CD4-positive, alpha-beta T cell treated with Interleukin-21 for 1 hour (primary cell): ENCODE measurements at places on chromosomes 2 and 18.

- no peak for DNase-seq
Measured at GRCh38 chr2:147600223-147600622, 244.6 kb upstream of the ACVR2A start.

DNA sequence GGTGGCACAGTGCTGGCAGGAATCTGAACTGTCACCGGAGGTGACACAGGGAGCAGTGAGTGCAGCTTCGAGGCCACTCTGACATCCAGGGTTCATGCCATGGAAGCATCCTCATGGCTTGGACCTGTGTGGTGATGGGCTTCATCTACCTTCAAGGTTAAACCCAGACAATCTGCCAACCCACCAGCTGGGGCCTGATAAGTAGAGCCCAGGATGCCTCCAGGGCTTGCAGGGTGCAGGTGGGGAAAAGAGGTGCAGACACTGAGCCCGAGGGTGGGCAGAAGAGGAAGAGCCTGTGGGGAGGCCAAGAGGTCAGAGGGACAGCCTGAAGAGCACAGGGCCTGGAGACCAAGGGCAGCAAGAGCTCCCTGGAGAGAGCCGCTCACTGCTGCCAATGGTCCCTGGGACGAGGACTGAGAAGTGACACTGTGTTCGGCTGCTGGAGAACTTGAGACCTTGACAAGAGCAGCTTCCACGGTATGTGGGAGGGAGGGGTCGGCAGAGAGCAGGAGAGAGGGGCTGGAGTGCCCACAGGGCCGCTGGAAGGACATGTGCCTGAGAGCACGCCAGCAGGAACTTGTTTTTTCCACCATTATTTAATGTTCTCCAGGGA lies 8.1 kb upstream of the HES6 start:
- no peak for DNase-seq

DNA sequence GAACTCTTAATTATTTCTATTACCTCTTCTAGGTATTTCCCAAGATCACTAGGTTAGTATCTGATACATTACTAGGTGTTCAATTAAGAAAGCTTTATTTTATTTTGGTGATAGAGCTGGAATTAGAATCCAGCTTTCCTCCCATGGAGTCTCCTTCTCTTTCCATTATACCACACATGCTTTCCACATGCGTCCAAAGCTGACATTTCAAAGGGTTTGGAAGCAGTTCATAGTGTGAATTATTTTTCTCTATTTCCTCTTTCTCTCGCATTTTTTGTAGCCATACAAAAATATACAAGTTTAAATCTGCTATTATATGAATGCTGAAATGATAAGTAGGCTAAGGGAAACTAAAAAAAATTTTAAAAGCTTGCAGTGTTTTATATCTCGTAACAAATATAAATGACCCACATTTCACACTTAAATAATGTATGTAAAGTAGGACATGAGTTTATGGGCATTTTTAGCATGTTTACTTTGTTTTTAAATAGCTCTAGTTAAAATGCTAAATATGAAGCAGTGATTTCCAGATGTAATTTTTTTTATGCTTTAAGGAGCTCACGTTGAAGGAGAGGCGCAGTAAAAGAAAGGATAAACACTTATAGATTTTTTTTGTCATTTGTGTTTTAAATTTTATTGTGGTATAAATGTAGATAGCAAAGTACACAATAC lies 20.1 kb downstream of the ZC3H6 start:
- DNase-seq, result no peak

- DNase-seq, result no peak
Measured at GRCh38 chr2:150046810-150047209, 440.7 kb downstream of the RND3 start.

DNA sequence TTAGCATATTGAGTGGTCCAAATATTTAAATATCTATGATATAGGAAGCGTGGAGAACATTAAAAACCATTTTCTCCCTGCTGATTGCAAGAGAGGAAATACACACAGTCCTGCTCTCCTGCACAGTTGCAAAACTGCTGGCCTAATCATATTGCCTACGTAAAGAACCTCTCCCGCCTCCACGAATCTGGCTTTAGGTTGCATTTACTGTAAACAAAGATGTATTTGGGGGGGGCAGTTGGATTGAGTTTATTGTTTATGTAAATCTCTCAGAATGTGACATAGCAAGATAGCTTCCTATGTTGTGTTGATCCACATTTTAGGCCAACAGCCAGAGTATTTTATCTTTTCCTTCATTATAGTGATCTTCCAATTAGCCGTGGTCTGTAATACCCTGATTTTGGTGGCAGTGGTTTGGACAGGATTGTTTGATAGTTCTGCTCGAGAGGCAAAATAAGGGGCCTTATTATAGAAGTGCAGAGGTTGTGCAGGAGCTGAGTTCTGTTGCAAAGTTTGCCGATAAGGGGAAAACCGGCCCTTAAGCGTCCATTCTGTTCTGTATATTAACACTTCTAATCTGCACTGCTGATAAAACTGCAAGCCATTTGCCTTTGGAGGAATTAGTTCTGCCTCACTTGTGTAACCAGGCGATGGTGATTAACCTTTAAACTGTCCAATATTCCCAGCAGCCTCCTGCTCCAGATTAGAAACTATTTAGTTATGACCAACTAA lies 101.6 kb upstream of the SIX3 start:
- DNase-seq, result no peak

DNA sequence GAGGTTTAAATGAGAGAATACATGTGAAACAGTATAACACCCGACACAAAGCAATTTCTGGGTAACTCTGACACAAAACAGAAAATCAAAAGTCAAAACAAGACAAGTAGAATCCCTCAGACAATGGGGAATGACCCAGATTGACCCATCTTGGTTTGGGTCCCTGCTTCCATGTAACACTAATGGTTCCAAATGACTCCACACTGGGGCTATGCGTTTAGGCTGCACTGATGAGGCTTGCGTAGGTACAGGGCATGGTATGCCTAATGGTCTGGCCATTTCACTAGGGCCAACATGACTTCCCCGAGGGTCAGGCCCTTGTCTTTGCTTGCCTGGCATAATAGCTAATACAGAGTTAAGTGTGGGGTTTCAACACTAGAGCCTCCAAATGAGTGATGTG lies 27.2 kb upstream of the NFE2L2 start:
- no peak for DNase-seq

GRCh38 chr2:135785032-135785431 lies 43.4 kb downstream of the UBXN4 start:
- DNase-seq, result no peak

DNA sequence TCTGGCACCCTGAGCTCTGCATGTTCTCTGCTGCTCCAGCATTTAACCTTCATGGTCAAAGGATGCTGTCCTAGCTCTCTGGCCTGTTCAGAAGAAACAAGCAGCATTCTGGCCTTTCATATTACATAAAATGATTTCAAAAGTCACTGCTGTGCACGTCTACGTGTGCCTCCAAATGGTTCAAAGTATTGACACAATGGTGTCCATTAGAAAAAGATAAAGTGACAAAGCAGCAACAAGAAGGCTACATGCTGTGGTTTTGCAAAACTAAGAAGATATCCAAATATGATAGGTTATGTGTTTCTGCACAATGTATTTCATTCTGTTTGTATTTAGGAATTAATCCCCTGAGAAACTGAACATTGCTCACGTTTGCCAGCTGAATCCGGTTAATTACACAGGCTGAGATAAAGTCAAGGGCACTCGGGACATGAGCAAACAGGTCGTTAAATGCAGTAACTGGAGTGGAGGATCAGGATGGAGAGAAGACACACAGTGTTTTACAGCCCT lies 258.5 kb downstream of the DOK6 start:
- DNase-seq, result no peak
